ENCODE measurements at places on chromosomes 7 and 10.

- no peak overlapping the region for H3K4me3 ChIP-seq
- DNase-seq = no peak
- peak overlapping the region; percentile 16 for H3K27ac ChIP-seq
- peaks cover 61% of the 10 kb centered on the region for H3K36me3 ChIP-seq
- H3K4me1 ChIP-seq = peaks cover 31% of the 10 kb centered on the region
These were observed 36.7 kb downstream of the GLCCI1 start for GRCh38 chr7:8005279-8005678.

DNA sequence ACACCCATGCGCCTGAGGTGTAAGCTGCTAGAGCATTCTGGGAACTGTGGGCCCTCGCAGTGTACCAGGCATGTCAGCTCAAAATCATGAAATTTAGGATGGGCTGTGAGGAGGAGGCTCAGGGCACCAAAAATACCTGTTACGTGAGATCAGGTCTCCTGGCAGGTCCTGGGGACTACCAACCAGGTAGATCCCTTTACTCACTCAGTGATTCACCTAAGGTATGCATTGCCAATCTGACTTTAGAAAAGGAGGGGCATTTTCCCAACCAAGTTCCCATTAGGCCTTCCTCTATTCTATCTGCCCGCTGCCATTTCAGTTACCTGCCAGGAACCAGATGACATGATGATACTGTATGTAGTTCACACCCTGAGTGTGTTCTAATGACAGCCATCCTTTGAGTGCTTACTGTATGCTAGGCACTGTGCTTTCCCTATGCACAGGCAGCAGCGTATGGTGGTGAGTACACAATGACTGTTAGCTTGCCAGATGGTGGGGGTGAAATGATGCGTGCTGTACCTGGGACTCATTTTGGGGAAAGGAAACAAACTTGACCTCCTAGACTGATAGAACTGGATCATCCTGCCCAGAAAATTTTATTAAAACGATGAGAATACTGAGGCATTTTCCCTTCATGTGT, 62.0 kb downstream of the CFAP58 start:
- peaks cover 3% of the 10 kb centered on the region for H3K27me3 ChIP-seq
- H3K36me3 ChIP-seq = no peaks in the 10 kb centered on the region
- no peak overlapping the region for H3K27ac ChIP-seq
- H3K4me3 ChIP-seq = no peak overlapping the region
- peaks cover 7% of the 10 kb centered on the region for H3K4me1 ChIP-seq
- no peak for DNase-seq

DNA sequence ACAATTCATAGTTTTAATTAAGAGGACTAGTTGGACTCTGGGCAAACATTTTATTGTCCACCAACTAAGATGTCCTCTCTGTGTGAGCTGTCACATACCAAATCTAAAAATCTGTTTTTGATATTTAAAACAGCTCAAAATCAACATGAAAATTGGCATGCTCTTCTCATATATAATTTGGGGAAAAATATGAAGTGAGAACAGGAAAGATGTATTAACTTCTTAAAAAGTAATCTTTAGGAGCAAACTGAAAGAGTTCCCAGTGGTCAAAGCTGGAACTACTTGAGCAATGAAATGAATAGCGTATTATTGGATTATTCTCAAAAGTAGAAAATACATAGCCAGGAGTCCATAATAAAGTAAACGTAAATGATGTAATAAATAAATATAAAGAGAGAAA, 147.2 kb downstream of the DYNC1I1 start:
- no peaks in the 10 kb centered on the region for H3K36me3 ChIP-seq
- no peak overlapping the region for H3K4me3 ChIP-seq
- peaks cover 4% of the 10 kb centered on the region for H3K27me3 ChIP-seq
- H3K4me1 ChIP-seq = peaks cover 25% of the 10 kb centered on the region
- no peak for DNase-seq

- no peaks in the 10 kb centered on the region for H3K36me3 ChIP-seq
- DNase-seq = no peak
- H3K4me1 ChIP-seq = no peaks in the 10 kb centered on the region
- no peaks in the 10 kb centered on the region for H3K27me3 ChIP-seq
These were observed 130.3 kb downstream of the SDK1 start for GRCh38 chr7:3431306-3431705.

DNA sequence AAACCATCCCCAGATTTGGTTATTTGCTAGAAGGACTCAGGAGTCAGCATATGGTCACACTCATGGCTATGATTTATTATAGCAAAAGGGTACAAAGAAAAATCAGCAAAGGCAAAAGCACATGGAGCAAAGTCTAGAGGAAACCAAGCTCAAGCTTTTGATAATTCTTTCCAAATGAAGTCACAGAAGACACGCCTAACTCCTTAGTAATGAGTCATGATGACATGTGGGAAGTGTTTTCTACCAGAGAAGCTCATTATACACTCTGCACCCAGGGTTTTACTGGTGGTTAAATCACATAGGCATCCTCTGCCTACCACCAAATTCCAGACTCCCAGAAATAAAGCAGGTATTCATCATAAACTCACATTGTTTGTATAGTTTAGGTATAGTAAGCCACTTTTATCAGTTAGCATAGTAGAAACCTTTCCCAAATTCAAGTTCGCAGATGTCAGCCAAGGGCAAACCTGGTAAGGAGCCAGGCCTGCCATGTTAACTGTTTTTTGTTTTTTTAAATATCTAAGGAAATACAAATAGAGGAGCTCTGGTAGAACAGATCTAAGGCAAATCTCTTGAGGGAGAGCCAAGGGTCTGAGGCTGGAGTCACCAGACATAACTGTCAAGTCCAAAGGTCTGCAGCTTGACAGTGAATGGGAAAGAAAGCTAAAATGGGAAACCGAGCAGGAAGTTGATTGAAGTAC, 15.4 kb upstream of the HIBADH start:
- no peaks in the 10 kb centered on the region for H3K36me3 ChIP-seq
- no peaks in the 10 kb centered on the region for H3K4me1 ChIP-seq
- H3K4me3 ChIP-seq = no peak overlapping the region
- DNase-seq = no peak
- H3K27me3 ChIP-seq = no peaks in the 10 kb centered on the region
- no peak overlapping the region for H3K27ac ChIP-seq

- no peak overlapping the region for H3K4me3 ChIP-seq
- H3K27me3 ChIP-seq = no peaks in the 10 kb centered on the region
- H3K4me1 ChIP-seq = no peaks in the 10 kb centered on the region
- H3K27ac ChIP-seq = no peak overlapping the region
These were observed 101.6 kb downstream of the NPSR1 start for GRCh38 chr7:34759477-34760125.

- H3K36me3 ChIP-seq = no peaks in the 10 kb centered on the region
- H3K4me3 ChIP-seq = no peak overlapping the region
- H3K27me3 ChIP-seq = peaks cover 21% of the 10 kb centered on the region
- H3K4me1 ChIP-seq = peaks cover 33% of the 10 kb centered on the region
These were observed 93.8 kb downstream of the INPP5A start for GRCh38 chr10:132631338-132631735.

GRCh38 chr10:33566001-33566400, 231.5 kb upstream of the NRP1 start:
- H3K36me3 ChIP-seq = no peaks in the 10 kb centered on the region
- no peaks in the 10 kb centered on the region for H3K4me1 ChIP-seq
- no peak for DNase-seq
- peaks cover 2% of the 10 kb centered on the region for H3K27me3 ChIP-seq
- H3K27ac ChIP-seq = no peak overlapping the region

- no peak for DNase-seq
- H3K4me1 ChIP-seq = peaks cover 4% of the 10 kb centered on the region
- H3K27ac ChIP-seq = no peak overlapping the region
- H3K36me3 ChIP-seq = peaks cover 25% of the 10 kb centered on the region
- H3K4me3 ChIP-seq = no peak overlapping the region
These were observed 80.1 kb upstream of the RPA3 start for GRCh38 chr7:7798510-7798909.

- H3K36me3 ChIP-seq = no peaks in the 10 kb centered on the region
- no peaks in the 10 kb centered on the region for H3K4me1 ChIP-seq
- peaks cover 2% of the 10 kb centered on the region for H3K27me3 ChIP-seq
- H3K27ac ChIP-seq = no peak overlapping the region
These were observed 52.9 kb downstream of the CALD1 start for GRCh38 chr7:134832367-134832766.

DNA sequence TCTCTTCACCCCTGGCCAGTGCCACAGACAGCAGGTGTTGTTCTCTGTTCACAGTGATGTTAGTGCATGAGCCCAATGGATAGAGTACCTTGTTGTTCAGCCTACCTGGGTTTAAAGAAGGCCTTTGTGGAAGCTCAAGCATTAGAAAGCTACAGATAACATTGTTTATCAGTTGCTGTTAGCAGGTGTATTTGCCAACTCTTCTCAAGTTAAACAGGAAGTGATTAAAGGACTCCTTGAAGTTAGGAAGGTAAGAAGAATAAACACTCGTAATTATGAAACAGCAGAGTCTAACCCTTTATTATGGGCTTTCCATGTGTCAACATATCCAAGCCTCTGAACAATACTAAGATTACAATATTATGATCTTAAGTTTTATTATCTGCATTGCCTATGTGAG, 25.9 kb downstream of the RGR start:
- no peak for DNase-seq
- no peak overlapping the region for H3K27ac ChIP-seq
- no peak overlapping the region for H3K4me3 ChIP-seq

DNA sequence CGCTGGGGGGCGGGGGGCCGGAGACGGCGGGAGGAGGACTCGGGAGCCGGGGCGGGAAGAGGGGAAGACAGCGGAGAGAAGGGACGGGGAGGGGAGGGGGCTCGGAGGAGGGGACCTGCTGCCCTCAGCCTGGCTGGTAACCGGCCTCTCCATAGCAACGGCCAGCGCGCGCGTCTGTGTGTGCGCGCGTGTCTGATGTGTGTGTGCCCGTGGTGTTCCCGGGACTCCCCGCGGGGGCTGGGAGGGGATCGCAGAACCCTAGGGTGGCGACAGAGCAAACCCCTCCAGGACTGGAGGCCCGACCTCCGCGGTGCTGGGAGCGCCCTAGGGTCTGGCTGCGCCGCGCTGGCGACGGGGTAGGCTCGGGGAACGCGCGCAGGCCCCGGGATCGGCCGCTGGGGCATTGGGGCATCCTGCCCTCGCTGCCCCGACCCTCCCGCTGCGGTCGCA, 356.3 kb downstream of the DNAJB6 start:
- no peaks in the 10 kb centered on the region for H3K36me3 ChIP-seq
- no peak for DNase-seq
- H3K4me3 ChIP-seq = no peak overlapping the region
- H3K27me3 ChIP-seq = peaks cover 9% of the 10 kb centered on the region
- no peak overlapping the region for H3K27ac ChIP-seq

- no peaks in the 10 kb centered on the region for H3K27me3 ChIP-seq
- DNase-seq = no peak
These were observed 18.9 kb upstream of the PNLIPRP3 start for GRCh38 chr10:116408719-116409118.

DNA sequence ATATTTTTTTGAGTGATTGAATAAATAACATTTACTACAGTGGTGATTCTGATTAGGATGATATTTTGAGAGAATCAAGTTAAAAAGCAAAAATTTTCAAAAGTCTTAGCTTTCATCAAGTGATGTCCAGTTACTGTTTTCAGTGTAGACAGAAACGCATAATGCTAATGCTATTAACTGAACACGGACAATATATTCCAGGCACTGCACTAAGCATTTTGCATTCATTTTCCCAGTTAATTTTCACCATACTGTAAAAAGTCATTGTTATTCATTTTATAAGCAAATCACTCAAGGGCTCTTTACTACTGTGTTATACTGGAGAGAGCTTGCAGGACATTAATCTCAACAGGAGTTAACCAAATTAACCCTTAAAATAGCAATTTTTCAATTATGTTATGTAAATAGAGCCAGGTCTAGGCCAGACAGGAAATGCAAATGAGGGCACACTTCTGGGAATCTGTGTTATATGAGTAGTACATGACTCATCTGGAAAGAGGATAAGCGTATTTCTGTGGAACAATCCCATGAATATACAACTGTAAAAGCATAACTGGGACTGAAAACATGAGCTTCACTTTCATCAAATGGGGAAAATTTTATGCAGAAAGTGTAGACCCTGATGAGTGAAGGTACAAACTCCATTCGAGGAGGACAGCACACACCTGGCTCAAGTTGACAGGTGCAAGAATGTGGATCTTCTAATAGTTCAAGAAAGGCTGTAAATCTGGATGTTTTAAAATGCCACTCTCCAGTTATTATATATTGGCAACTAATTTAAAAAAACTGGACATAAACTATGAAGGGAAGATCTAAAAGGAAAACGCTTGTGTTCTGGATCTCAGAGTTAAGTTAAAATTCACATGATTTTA, 75.4 kb downstream of the ANK3 start:
- DNase-seq = no peak
- H3K27me3 ChIP-seq = no peaks in the 10 kb centered on the region
- H3K36me3 ChIP-seq = no peaks in the 10 kb centered on the region
- H3K27ac ChIP-seq = no peak overlapping the region
- H3K4me3 ChIP-seq = no peak overlapping the region

- no peak overlapping the region for H3K4me3 ChIP-seq
- peaks cover 9% of the 10 kb centered on the region for H3K27me3 ChIP-seq
- no peak for DNase-seq
- peaks cover under 1% of the 10 kb centered on the region for H3K4me1 ChIP-seq
These were observed 35.0 kb upstream of the BPGM start for GRCh38 chr7:134611611-134612151.

DNA sequence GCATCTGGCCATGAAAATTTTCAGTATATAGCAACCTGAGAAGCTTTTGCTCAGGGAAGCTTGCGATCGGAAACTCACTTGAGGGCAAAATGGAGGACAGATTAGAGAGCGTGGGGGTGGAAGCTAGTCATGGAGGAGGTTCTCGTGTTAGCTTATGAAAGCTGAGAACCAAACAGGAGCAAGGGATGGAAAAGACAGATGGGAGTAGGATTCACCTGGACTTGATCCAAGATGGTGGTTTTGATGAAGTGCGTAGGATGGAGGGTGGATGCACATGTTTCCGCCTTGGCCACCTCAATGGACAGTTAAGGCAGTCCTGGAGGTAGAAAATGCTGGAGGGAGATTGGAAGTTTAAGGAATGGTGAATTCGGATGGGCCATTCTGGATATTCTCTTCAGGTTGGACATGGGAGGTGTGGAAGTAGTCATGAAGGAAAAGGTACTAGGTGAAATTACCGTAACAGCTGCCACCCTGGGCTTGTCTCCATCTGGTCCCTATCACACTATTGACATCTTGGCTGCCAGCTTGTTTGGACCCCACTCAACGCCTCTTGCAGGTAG, 6.3 kb upstream of the C10orf95 start:
- peaks cover 29% of the 10 kb centered on the region for H3K4me1 ChIP-seq
- DNase-seq = no peak
- H3K4me3 ChIP-seq = no peak overlapping the region

- no peaks in the 10 kb centered on the region for H3K36me3 ChIP-seq
- peak; percentile 17 for DNase-seq
- peaks cover 14% of the 10 kb centered on the region for H3K4me1 ChIP-seq
- H3K4me3 ChIP-seq = no peak overlapping the region
- H3K27ac ChIP-seq = no peak overlapping the region
These were observed 570 bp downstream of the TBC1D12 start for GRCh38 chr10:94402843-94403379.
